ENCODE measurements at places on chromosomes 3 and 15. TPM values are rescaled to one million over a fixed set of nuclear protein-coding genes. Genes with fewer than 3 reads are reported as not detected.

GRCh38 chr3:105906836-105907235 is 38.0 kb upstream of the CBLB start:
- no peaks in the 10 kb centered on the region for H3K36me3 ChIP-seq
- peaks cover 27% of the 10 kb centered on the region for H3K4me1 ChIP-seq
- H3K27me3 ChIP-seq, result no peaks in the 10 kb centered on the region
- peak overlapping the region; percentile 83 for H3K27ac ChIP-seq
- DNase-seq, result peak; percentile 61
- no peak overlapping the region for H3K4me3 ChIP-seq

DNA sequence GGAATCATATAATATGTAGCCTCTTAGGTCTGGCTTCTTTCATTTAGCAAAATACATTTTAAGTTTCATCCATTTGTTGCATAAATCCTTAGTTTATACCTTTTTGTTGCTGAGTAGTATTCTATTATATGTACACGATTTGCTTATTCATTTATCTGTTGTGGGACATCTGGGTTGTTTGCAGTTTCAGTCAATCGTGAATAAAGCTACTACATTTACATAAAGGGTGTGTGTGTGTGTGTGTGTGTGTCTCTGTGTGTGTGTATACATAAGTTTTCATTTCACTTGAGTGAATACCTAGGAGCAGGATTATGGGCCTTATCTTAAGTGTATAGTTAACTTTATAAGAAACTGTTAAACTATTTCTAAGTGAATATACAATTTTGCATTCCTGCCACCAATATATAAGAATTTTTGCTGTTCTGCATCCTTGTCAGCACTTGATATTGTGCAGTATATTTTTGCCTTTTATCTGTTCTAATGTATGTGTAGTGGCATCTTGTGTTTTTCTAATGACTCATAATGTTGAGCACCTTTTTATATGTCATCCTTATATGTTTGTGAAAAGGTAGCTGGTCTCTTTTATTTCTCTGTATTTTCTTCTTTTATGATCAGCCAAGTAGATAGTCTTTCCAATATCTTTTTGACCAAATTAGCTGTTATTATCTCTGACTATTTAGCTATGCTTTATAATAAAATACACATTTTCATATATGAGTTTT is 55.0 kb downstream of the GLCE start:
- H3K36me3 ChIP-seq, result no peaks in the 10 kb centered on the region
- H3K27me3 ChIP-seq, result no peaks in the 10 kb centered on the region
- no peak overlapping the region for H3K4me3 ChIP-seq
- no peak overlapping the region for H3K27ac ChIP-seq
- peaks cover 5% of the 10 kb centered on the region for H3K4me1 ChIP-seq

- DNase-seq, result no peak
- H3K4me3 ChIP-seq, result no peak overlapping the region
- no peaks in the 10 kb centered on the region for H3K27me3 ChIP-seq
These were observed 17.9 kb downstream of the PSTPIP1 start for GRCh38 chr15:77012868-77013267.

- H3K27me3 ChIP-seq, result no peaks in the 10 kb centered on the region
- peaks cover 45% of the 10 kb centered on the region for H3K4me1 ChIP-seq
- peak; percentile 62 for DNase-seq
- no peak overlapping the region for H3K27ac ChIP-seq
- no peaks in the 10 kb centered on the region for H3K36me3 ChIP-seq
These were observed 28.4 kb downstream of the CD200R1L start for GRCh38 chr3:112818289-112818688.

- no peaks in the 10 kb centered on the region for H3K4me1 ChIP-seq
- no peaks in the 10 kb centered on the region for H3K36me3 ChIP-seq
- H3K27ac ChIP-seq, result no peak overlapping the region
- no peak overlapping the region for H3K4me3 ChIP-seq
- no peaks in the 10 kb centered on the region for H3K27me3 ChIP-seq
- peak; percentile 21 for DNase-seq
These were observed 319.3 kb upstream of the NECTIN3 start for GRCh38 chr3:110752307-110752706.

DNA sequence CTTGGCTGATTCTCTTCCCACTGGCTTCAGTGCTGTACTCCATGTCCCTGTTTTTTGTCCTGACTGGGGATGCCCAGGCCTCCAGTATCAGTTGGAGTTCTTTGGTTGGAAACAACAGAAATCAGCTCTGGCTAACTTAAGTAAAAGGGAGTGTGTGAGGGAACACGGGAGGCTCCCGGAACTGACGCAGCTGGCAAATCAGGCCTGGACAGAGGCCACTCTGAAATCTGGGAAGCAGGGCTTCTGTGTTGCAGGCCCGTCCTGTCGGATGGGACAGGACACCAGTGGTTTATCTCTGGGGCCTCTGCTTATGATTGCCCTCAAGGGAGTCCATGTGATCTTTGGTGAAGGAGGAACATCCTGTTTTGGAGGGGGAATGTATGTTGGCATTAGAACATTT is 124.3 kb downstream of the CHCHD6 start:
- no peak for DNase-seq
- H3K27ac ChIP-seq, result no peak overlapping the region
- H3K4me3 ChIP-seq, result no peak overlapping the region

Gene TF
- not detected for total RNA-seq

Gene DGKG
- 2.5 TPM for total RNA-seq

- H3K4me3 ChIP-seq, result no peak overlapping the region
- DNase-seq, result no peak
- H3K4me1 ChIP-seq, result no peaks in the 10 kb centered on the region
- no peak overlapping the region for H3K27ac ChIP-seq
These were observed 73.0 kb downstream of the HCN4 start for GRCh38 chr15:73295630-73296286.

Gene CD86
- total RNA-seq, result not detected

DNA sequence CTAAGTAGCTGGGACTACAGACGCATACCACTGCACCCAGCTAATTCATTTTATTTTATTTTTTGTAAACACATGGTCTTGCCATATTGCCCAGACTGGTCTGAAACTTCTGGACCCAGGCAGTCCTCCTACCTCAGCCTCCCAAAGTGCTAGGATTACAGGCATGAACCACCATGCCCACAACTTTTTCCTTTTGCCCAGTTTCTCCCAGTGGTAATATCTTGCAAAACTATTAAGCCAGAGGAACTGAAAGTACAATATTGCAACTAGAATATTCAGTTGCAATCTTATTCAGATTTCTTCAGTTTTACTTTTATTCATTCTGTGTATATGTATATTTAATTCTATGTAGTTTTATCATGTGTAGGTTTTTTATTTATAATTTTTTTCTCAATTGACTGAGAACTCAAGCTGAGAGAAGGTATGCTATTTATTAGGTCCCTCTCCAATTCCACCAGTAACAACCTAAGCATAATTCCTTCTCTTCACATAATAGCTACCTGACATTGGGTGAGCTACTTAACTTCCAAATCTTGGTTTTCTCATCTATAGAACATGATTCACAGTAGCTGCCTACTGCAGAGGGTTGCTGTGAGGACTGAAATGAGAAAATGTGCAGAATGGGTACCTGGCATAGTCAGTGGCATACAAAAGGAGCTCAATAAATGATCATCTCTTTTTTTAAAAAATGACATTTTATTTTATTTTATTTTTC is 30.8 kb downstream of the KLHL18 start:
- H3K36me3 ChIP-seq, result no peaks in the 10 kb centered on the region
- no peaks in the 10 kb centered on the region for H3K27me3 ChIP-seq
- no peak for DNase-seq
- 0 out of 2 replicates have a peak, but pooled peaks cover 3% of the 10 kb centered on the region for H3K4me1 ChIP-seq
- no peak overlapping the region for H3K27ac ChIP-seq
- no peak overlapping the region for H3K4me3 ChIP-seq

Gene DLEC1
- total RNA-seq, result not detected

DNA sequence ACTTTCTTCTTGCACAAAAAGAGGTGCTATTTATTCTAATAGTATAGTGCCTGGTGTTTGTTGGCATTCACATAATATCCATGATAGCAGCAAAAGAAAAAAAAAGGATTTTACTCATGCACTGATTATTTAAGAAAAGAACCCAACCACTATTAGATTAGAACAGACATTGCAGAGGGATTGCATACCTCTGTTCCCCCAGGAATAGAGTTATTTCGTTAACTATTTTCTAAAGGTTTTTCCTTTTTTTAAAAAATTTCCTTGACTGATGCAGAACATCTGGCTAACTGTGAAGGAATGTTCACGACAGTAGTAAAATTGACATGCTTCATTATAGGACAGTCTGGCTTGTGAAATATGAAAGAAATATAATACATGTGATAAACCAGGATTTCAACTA is 136.6 kb upstream of the PTX3 start:
- H3K4me1 ChIP-seq, result no peaks in the 10 kb centered on the region
- no peaks in the 10 kb centered on the region for H3K36me3 ChIP-seq
- no peaks in the 10 kb centered on the region for H3K27me3 ChIP-seq
- no peak for DNase-seq
